Amniotic epithelial cell (primary cell): ENCODE measurements at places on chromosomes 2 and 18.

GRCh38 chr2:168687314-168687713 is 115.1 kb upstream of the NOSTRIN start:
- peak; percentile 58 for DNase-seq

- DNase-seq = no peak
These were observed 294.8 kb upstream of the NRP2 start for GRCh38 chr2:205387350-205388055.

DNA sequence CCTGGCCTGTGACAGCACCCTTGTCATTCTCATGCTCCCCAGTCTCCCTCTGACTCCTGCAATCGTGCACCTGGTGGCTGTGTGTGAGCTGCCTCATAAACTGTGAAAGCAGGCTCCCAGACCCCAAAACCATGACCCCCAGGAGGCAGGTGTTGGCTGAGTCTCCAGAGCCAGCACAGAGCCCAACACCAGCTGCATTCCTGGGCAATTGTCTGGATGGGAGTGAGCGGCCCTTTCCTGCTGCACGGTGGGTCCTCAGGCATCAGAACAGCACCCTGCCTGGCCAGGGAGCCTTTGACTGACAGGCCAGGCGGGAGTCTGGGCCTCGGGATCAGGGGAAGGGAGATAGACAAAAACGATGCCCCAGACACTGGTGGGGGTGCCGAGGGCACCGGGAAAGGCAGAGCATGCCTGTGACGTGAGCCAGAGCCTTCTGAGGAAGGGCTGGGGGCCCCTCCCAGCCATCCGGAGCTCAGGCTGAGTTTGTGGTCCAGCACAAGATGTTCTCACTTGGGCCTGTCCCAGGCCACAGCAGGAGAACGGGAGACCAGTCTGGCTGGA is 135.1 kb upstream of the GPC1 start:
- peak; percentile 12 for DNase-seq

- DNase-seq = no peak
These were observed 257.0 kb upstream of the GYPC start for GRCh38 chr2:126399001-126399400.
